Inflammatory macrophage (primary cell): ENCODE measurements at places on chromosomes 6 and 20.

DNA sequence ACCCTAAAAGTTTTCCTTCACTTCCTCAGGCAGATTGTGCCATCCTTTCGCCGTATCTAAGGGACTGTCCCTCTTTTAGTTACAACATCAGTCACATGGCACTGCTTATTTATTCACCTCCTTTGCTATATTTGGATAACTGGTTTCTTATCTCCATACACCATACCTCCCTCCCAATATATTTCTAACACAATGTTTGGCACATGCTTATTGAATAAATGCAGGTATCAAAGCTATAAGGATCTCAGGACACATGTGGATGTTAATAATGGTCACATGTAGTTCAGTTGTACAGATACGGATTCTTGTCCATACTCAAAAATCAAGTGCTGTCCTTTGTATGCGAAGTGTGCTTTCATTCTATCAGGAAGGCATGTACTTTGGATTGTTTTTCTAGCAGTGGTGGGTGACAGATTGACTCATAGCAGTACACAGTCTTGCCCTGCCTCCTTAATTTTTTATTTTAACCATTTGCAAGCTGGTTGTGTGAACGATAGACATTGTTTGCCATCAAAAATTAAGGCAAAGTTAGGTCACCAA lies 407.1 kb upstream of the RUNX2 start:
- DNase-seq: peak; percentile 40

GRCh38 chr6:66403966-66404365 lies 696.9 kb upstream of the EYS start:
- DNase-seq: no peak

GRCh38 chr6:127686084-127686483 lies 109.1 kb downstream of the C6orf58 start:
- DNase-seq: no peak

DNA sequence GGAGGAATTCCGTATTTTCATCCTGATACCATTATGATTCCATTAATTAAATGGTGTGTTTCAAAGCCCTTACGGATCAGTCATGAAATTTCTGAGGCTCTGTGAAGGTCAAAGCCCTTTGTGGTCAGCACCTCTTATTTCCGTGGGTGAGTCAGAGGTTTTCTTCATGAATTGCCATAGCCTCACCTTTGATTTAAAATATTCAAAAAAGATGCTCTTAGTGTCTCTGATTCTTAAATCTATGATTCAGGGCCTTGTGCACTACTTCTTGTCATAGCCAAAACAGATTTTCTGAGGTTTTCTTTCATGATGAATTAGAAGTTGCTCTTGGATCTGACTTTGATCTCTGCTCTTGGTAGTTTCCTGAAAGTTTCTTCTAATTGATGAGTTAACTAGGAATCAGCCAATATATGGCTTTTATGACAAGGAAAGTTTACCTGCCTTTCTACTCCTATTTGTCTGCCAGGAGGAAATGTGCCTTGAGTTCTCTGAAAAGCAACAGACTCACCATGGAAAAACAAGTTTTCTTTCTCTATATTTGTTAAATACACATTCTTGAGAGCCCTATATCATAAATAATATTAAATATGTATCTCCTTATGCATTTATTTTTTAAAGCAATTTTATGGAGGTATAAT lies 613.0 kb downstream of the UTRN start:
- no peak for DNase-seq

DNA sequence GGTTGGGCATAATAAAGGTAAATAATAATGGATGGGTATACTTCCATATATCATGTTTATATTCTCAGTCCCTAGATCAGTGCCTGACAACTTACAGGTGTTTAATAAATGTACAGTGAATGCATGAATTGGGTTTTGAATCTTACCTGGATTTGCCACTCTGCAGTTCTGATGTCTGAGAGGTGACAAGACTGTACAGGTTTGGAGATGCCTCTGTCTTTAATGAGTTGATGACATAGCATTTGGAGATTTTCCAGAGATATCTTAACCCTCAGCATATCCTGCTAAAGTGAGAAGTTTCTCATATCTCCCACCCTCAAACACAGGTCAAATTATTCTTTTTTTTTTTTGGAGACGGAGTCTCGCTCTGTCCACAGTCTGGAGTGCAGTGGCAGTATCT lies 2.2 kb downstream of the ANKS1A start:
- no peak for DNase-seq

DNA sequence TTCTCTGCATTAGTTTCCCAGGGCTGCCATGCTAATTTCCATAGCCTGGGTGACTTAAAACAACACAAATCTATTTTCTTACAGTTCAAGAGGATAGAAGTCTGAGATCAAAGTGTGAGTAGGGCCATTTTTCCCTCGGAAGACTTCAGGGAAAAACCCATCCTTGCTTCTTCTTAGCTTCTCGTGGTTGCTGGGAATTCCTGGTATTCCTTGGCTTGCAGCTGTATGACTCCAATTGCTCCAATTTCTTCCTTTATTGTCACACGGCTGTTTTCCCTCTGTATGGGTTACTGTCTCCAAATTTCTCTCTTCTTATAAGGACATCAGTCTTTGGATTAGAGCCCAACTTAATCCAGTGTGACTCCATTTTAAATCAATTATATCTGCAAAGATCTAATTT lies 128.4 kb upstream of the JAG1 start:
- DNase-seq: no peak

DNA sequence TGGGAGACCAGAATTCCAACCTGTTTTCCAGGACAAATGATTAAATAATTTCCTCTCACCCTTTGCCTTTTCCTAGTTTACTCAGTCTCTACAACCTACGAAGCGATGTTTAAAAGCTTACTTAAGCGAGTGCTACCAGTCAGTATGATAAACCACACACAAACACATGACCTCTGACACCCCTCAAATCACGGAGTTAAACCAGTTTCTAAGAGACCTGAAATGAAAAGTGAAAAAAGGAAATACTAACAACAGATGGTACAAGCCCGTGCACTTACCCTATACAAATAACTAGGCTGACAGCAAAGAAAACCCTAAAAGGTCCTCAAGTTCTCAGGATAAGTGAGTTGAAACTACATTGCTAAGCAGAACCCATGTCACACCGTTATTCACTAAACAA lies 7.7 kb downstream of the TNFRSF21 start:
- DNase-seq: no peak

DNA sequence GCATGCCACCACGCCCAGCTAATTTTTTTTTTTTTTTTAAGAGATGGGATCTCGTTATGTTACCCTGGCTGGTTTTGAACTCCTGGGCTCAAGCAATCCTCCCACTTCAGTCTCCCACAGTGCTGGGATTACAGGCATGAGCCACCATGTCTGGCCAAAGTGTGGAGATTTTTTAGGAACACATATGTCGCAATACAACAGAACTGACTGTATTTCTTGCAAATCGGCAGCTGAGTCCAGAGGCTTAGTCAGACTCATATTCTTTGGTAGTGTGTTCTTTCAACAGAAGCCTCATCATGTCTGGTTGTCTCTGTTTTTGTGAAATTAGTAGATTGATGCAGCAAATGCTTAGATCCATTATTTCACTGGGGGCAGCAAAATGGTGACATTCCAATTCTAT lies 23.9 kb upstream of the CD164 start:
- peak; percentile 86 for DNase-seq

DNA sequence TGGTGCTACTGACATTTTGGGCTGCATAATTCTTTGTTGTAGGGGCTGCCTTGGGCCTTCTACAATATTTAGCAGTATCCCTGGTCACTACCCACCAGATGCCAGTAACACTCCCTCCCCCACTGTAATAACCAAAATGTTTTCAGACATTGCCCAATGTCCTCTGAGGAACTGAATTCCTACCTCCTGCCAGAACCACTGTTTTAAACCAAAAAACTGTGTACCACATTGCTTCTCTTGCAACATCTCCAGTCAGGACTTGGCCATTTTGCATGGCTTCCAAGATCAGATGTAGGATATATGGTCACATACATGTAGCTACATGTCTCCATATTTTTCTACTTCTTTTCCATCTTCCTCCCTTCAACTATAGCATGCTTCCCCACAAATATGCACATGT lies 97.4 kb upstream of the IFNGR1 start:
- DNase-seq: no peak

DNA sequence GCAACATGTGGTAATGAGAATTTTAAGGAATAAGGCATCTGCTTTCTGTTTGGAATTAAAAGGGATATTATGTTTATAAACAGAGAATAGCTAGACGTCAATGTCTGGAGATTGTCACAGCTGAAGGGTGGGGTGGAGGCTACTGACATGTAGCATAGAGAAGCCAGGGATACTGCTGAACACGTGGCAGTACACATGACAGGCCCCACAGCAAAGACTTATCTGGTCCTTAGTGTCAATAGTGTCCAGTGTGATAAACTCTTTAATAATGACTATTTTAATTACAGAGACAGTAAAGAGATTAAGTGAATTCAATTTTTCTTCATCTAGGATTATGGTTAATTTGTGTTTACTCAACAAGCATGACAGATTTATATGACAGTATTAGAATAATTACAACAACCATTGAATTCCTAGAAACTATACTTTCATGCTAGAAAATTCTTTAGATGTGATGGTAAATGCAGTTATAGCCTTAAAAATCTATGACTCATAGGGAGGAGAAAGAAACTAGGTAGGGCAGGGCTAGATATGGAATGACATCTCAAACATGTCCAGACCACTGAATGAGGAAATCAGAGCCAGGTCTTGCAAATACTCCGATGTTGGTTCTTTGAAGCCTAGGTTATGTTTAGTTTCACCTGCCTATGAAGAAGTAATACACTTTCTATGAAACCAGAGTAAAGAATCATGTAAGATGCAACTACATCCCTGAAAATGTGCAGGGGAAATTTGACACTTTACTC lies 399.5 kb downstream of the PHF3 start:
- DNase-seq: no peak

DNA sequence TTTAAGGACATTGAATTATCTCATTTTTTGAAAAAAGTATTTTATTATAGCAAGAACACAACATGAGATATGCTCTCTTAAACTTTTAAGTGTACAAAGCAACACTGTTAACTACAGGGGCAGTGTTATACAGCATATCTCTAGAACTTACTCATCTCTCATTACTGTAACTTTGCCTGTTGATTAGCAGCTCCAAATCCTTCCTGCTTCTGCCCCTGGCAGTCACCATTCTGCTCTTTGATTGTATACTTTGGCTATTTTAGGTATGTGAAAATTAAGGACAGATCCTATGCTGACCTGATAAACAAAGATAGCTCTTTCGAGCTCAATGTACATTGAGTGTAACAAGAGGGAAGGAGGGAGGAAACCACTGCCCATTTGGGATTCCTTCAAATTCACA lies 1349.8 kb upstream of the GJE1 start:
- no peak for DNase-seq
